Substantia nigra (tissue), 51 donors: ENCODE measurements at places on chromosomes 11 and 22.

DNA sequence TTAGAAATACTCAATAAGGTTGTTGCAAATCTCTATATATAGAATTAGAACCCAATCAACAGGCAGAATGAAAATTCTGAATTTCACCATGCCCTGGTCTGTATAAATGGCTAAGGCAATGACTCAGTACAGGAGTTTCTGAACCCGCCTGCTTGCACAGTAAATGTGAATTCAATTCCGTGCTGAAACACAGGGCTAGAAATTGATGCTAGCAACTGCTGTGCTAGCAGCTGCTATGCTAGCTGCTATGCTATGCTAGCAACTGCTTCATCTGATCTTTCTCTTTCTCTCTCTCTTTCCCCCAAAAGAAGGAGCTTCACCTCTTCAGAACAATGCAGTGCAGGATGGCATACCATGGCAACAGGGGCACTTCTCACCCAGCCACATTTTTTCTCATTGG is 9.7 kb upstream of the OR52J3 start:
- DNase-seq, result no peak

- no peak for DNase-seq
Observed at GRCh38 chr22:29312218-29313125, 3.0 kb downstream of the RASL10A start.

GRCh38 chr11:26276798-26277424 is 55.0 kb upstream of the ANO3 start:
- DNase-seq, result peak; percentile 9

DNA sequence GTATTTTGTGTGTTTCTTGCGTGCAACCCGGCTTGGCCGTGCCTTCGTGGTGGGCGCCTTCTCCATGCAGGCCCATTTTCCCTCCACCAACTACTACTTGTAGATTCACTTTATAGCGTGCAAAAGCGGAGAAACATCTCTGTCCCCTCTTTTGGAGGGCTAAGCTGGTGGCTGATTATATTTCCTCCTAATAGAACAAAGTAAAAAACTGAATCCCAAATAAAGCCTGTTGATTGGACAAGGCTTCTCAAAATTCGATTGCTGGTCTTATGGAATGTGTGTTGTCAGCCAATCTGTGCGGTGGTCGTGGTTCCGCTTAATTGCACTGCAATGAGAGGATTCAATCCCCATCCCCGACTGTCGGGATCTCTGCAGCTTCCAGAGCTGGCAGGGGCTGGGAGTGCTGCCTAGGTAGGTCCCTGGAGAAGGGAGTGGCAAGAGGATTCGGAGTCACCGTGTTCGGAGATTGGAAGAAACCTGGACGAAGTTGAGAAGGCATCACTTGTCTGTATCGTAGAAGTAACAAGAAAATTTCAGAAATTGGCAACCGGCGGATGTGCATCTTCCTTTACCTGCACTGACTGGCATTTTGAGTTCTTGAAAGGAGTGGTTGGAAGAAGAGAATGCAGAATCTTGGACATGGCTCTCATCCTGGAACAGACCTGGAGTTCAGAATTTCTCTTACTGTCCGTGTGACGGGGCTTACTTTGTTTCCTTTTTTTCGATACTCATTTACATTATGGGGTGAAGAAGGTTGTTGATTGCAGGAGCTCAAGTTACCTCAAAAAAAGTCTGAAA is 1.1 kb downstream of the HMGXB4 start:
- no peak for DNase-seq

- no peak for DNase-seq
Observed at GRCh38 chr11:127493330-127494022, 492.9 kb upstream of the KIRREL3 start.

GRCh38 chr11:37710031-37710430 is 1112.0 kb upstream of the RAG2 start:
- no peak for DNase-seq

DNA sequence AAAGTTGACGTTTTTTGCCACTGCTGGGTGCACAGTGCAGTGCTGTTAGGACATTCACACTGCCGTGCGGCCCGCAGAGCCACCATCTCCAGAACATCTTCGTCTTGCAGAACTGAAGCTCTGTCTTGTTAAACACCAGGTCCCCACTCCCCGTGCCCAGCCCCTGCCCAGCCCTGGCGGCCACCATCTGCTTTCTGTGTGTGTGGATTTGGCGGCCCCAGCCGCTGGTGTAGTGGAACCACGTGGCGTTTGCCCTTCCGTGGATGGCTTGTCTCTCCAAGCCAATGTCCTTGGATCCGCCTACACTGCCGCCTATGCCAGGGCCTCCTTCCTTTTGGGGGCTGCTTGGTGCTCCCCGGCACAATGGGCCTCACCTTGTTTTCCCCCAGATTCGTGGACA is 8.2 kb upstream of the MUC5AC start:
- no peak for DNase-seq

DNA sequence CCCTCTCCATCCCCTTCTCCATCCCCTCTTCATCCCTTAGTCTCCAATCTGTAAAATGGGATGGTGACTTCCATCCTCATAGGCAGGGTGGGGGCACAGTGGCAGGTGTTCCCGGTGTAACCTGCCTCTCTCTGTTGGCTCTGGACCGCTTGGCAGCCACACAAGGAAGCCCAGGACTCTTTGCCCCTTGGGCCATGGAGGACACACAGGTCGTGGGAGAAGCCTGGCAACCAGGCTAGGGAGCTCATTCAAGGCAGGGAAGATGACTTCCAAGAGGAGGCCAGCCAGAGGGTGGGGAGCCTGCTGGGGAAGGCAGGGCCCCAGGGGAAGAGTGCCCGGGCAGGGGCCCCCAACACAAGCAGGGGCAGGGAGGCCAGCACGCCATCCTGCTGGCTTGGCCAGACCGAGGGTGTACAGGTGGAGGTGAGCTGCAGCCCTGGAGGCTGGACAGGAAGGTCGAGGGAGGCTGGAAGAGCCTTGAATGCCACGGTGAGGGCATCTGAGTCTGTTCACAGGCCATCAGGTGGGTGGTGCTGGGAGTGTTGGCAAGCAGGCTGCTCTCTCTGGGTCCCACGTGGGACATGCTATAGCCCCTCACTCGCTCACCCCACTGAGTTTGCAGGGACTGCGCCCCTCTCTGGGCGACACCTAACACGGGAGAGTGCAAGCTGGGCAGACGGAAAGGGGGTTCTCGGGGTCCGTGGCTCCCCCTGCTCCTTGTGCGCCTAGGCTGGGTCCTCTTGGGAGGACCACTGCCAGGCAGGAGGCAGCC is 15.5 kb upstream of the CTSD start:
- no peak for DNase-seq

DNA sequence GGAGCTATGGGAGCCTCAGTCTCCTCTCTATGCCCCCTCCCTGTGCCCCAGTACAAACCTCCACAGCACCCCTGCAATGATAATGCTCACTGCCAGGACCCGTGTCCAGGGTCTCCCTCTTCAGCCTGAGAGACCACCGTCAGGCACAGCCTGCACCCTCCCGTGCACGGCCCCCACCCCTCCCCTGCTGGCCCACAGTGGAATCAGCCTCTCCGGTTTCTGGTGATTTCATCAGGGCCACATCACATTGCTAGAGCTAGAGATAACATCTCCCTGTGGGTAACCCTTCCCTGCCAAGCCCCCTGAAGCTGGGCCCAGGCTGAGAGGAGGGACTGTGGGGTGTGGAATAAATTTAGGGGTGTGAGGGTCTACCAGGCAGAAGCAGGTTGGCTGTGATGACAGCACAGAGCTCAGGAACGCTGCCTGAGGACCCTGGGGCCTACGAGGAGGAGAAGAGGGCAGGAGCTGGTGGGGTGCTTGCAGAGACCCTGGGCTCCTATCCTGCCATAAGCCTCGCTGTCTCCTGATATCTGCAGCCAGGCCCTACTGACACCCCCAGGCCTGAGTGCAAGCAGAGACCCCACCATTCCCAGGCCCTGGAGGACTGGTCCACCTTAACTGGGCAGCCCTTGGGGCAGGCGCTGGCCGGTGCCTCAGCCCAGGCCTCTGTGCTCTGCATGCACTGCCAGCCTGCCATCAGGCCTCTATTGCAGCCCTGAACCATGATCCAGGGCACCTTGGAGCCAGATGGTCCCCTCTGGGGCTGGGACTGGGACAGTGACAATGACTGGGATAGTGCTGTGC is at the start of gene KLHDC7B:
Gene KLHDC7B, plus strand, starts transcription at position 378 of the 804 bp plus-strand sequence. Its CDS starts 345 bp downstream, at position 723.
- no peak for DNase-seq

GRCh38 chr11:17991783-17992433 is 20.9 kb downstream of the SERGEF start:
- DNase-seq, result no peak

- DNase-seq, result peak; percentile 36
Observed at GRCh38 chr22:41951898-41952474, at the start of gene SMIM45. Gene SMIM45, plus strand, starts transcription at chr22:41952150.

DNA sequence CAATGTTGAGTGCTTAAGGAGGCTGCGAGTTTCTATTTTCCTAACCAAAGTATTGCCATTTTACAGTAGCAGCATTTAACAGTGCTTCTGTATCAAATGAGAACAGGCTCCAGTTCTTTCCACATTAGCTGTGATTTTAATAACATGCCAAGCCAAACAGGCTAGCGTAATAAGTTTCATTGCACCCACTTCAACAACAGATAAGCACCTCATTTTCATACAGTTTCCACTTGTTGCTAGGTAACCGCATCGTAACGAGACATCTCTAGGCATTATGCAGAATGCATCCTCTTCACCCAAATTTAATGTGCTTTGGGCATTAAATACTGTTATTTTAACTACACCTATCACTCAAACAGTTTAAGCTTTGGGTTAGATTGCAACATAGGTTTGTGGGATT is 79.0 kb downstream of the CADM1 start:
- DNase-seq, result no peak

DNA sequence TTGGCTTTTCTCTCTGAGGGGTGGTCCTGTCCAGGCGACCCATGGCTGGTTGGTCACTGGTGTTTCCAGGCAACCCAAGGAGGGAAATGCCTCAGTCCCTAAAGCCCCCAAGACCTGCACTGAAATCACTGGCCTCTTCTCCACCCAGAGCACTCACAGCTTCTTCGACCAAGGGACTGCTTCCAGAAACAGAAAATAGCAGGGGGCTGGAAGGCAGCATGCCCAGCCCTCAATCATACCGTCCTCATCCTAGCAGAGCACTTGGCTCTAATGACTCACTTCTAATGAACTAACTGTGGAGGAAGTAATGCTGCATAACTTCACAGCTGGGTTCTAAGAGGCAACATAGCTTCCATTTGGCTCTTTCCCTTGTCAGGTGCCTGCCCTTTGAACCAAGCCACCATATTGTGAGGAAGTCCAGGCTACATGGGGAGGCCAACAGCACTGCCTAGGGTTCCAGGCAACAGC is 27.6 kb downstream of the DKK3 start:
- DNase-seq, result no peak

DNA sequence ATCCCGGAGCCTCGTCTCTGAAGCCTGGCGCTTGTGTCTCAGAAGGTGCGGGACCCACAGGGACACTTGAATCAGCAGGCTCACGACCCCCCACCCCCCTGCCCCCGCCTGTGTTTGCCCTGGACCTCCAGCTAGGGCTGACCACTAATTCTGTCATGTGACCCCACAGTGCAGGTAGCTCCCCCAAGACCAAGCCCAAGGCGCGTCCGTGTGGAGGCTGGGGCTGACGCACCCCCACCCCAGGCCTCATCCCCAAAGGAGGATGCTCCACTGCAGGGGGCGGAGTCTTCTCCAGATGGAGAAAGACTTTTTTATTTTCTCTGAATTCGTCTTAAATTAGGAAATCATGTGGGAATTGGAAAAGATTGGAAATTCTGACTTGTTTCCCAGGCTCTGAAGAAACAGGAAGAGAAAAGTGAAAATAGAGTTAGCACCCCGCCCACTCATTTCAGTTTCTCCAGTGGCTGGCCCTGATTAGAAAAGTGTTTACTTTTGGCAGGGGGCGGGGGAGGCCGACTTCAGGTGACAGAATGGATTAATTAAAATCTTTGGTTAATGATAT is 1.0 kb upstream of the RELA start:
- no peak for DNase-seq

DNA sequence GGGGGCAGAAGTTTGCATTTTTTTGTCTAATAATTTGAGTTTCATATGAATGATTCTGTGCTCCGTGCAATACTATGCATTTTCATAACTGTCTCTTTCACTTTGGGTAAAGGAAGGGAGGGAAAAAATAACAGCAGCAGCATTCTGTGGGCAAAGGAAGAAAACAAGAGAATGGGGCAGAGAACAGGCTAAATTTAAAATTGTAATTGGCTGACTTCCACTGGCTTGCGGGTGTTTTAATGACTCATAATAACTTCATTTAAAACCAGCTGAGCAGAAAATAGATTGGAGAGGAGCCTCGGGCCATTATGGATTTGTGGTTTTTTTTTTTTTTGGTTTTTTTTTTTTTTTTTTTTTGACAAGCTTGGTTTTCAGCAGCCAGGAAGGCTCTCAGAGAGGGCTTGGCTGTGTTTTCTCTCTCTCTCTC is 107.4 kb downstream of the ZBTB16 start:
- no peak for DNase-seq

DNA sequence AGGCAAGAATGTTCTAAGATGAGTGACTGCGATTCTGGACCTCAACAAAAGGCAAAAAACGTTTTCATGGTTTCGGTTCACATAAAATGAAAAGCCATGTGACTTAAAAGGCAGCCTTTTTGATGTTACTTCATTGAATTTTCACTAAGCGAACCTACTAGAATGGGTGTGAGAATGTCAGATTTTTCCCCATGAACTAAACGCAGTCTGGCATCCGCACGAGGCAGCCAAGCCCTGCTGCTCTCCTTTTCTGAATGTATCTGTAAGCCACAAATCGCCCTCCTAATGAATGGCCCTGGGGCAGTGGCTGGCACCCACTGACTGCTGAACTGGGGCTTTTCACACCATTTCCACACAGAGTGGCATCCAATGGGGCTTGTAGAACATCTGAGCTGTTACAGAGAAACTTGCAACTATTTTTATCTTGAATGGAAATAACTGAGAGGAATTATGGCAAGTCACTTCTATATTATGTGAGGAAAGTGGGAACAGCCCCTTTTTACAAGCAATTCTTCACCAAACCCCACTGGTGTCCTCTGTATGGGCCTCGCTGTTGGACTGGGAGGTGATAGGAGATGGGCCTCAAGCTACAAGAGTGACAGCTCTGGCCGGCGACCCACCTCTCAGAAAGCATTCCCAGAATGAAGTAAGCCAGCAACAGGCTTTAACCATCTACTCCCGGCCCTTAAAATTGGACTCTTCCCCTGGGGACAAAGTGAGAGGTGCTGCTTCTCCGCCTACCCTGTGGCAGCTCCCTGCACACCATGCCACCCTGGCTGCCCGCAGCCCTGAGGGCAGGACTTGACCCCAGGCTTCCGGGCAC is 29.4 kb downstream of the PPP2R1B start:
- peak; percentile 30 for DNase-seq
